ENCODE measurements at places on chromosomes 5 and 9.

DNA sequence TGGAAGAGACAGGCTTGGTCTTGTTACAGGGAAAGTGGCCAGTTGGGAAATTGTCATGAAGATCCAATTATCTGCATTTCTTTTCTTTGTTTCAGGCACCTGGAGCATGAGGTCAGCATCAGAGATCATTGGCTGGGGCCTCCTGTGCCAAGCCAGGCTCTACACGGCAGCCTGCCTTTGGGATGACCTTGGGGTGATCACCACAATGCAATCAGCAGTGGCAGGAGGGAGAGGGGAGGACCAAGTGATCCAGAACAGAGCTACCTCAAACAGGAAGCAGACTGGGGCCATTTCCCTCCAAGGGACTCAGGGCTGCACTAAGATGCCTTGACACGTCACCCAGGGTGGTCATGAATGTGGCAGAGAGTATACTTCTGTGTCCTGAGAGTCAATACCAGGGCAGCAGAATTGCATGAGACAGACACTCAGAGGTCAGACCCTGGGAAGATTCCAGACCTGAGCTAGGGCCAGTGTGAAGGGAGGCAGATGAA lies 8.9 kb downstream of the SMIM23 start:
- DNase-seq: no peak

GRCh38 chr5:168820874-168821273 lies 241.7 kb upstream of the PANK3 start:
- no peak for DNase-seq

- DNase-seq: no peak
Measured at GRCh38 chr5:4275232-4275631, 679.6 kb downstream of the IRX1 start.

DNA sequence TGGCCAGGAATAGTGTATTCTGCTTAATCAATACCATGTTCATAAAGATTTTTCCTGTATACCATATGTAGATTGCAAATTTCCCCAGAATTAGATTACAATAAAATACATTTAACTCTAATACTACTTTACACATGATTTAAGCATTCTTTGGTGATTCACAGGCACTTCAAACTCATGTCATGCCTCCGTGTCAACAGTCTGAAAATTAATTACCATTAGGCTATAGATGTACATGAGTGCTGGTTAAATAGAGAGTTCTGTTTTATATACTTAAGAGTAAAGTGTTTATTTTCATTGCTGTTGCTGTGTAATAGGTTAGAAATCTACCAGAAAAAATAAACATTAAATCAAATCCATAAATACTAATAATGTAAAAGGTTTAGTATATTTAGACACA lies 159.8 kb downstream of the ZSWIM6 start:
- no peak for DNase-seq

- no peak for DNase-seq
Measured at GRCh38 chr9:132575811-132576210, 6.6 kb upstream of the BARHL1 start.

DNA sequence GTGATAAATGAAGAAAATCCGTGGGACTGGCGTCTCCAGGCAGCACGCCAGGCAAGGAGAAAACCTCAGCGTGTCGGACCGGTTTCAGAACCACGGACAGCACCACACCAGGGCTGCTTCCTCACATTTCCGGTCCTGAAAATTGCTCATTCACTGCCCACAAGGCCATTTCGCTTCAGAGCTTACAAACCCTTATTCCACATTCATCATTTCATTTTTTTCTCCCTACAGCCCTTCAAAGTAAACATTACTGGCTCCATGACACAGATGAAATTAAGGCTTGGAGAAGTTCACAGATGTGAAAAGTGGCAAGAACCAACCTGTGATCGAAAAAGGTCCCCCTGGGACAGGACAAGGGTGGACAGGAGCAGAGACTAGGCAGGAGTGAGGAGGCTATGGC lies 1.5 kb upstream of the GPRIN1 start:
- peak; percentile 85 for DNase-seq

DNA sequence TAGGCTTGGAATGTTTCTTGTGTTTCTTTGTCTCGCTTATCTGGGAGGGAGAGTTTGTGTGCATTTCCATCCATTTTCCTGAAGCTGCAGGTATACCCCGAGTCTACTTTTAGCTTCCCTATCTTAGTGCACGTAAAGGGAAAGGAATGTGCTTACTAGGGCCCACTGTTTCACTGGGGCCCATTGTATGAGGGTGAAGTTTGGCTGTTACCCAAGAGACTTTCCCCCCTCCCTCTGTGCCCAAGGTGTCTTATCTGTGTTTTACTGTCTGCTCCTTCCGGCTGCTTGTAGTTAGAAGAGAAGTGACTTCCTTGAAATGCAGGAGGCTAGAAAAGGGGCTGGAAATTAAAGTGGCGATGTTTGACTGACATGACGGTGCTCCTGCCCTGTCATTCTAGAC lies 12.1 kb upstream of the BTNL3 start:
- no peak for DNase-seq

- no peak for DNase-seq
Measured at GRCh38 chr5:169657127-169657526, 20.1 kb downstream of the DOCK2 start.

GRCh38 chr9:106085479-106085878 lies 391.1 kb downstream of the TMEM38B start:
- no peak for DNase-seq

GRCh38 chr9:109556786-109557185 lies 58.7 kb upstream of the PTPN3 start:
- no peak for DNase-seq

DNA sequence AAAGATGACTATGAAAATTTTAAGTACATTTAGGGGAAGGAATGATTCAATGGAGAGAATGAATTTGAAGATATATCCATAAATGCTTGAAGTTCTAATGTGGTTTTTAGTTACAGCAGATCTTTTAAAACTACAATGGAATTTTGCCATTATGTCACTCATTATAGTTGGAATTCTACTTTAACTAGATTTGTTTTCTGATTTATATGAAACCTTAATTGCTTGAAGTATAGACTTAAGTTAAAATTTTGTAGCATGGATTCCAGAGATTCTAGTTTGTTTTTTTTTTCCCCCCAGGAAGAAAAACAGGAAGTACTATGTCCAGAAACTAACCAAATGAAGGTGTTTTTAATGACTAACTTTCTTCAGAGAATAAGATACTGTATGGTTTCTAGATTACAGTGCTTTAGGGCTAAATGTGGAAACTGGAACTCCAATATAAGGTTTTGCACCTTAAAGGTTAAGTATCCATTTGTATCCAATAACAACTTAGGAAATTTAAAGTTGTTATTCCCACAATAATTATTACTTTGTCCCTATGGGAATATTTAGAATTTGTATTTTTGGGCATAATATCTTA lies 70.3 kb downstream of the ZSWIM6 start:
- no peak for DNase-seq

DNA sequence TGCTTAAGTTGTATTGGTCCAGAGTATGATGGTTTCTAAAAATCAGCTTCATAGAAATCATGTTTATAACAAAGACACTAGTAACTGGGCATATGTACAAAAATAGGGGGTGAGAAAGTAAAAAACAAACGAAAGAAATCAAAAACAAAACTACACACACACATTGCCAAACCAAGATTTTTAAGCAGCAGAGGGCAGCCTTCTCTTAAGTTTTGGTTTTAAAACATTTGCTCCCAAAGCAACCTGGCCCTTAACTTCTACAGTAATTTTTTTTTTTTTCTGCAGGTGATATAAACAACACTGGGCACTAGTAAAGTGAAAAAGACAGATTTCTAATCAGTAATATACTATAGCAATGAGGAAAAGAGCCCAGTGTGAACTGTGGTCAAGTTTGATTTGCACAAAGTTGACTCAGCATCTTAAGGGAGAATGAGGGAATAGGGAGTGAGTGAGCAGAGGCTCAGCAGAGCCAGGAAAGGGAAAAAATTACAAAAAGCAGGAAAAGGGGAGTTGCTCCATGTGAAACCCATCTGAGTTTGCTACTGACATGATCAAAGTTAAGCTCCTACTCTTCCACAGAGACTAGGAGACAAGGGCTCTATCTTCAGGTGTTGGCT lies 13.4 kb upstream of the GAPT start:
- DNase-seq: no peak

DNA sequence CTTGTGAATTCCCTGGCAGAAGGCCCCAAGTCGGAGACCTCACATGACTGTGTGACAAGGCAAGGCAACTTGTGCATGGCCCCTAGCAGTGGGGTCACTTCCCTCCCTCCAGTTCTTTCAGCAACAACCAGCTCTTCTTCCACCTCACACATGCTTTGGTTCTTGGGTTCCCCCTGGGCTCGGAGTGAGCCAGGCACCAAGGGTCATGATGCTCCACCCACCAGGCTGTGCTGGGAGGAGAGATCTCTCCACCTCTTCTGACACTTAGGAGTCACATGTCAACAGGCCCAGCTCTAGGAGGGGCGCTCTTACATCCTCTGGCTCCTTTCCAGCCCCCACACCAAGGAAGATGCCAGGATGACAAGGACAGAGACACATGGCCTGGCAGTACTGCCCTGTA lies 56.7 kb downstream of the CDH6 start:
- DNase-seq: no peak

- peak; percentile 61 for DNase-seq
Measured at GRCh38 chr9:92610470-92611420, 59.2 kb downstream of the IPPK start.

DNA sequence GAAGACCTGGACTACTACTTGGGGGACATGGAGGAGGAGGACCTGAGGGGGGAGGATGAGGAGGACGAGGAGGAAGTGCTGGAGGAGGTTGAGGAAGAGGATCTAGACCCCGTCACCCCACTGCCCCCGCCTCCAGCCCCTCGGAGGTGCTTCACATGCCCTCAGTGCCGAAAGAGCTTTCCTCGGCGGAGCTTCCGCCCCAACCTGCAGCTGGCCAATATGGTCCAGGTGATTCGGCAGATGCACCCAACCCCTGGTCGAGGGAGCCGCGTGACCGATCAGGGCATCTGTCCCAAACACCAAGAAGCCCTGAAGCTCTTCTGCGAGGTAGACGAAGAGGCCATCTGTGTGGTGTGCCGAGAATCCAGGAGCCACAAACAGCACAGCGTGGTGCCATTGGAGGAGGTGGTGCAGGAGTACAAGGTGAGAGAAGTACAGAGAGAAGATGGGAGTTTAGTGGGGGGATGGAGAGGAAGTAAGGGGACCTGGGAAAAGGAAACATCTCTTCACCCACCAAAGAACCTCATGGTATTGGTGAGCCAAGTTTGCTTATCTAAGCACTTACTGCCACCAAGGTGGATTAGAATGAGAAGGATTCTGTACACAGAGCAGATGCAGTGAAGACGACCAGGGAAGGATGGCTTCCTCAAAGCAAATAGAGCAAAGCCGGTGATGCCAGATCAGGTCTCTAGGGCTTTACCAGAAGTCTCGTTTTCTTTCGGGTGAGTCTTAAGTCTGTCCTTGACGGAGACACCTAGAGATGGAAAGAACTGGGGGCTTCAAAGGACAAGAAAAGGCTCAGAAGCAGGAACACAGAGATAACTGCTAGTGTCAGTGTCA lies 1.5 kb downstream of the TRIM41 start:
- no peak for DNase-seq

DNA sequence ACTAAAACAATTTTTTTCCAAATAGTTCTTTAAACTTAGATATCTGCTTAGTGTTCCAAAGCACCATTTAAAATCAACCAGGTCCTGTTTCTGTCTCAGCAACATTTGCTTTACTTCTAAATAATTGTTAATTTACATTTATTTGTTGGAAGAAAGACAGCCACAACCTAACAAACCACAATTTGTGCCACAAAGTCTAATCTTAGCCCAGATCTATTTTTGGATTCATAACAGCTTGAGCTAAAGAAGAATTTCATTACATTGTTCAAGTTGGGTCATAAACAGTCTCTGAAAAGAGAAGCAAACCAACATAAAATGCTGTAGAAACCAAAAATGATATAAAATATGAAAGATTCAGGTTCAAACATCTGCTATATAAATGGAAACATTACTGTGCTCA lies 24.4 kb downstream of the MLLT3 start:
- no peak for DNase-seq

- DNase-seq: no peak
Measured at GRCh38 chr9:134367791-134368490, 41.7 kb downstream of the RXRA start.

DNA sequence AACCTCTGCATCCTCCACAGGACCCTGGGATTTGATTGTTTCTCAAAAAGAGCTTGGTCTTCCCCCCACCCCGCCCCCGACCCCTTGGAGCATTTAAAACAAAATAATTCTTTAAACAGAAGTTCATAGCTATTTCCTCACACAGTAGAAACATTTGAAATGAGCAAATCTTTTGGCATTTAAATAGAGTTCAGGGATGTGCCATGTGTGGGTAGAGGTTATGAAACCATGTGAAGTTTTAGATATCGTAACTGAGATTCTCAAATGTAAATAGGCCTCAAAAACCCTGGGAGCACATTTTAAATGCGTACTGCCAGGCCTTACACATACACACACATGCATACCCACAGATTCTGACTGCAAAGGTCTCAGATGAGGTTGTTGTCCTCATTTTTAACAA lies 66.5 kb downstream of the EPB41L4B start:
- DNase-seq: no peak

DNA sequence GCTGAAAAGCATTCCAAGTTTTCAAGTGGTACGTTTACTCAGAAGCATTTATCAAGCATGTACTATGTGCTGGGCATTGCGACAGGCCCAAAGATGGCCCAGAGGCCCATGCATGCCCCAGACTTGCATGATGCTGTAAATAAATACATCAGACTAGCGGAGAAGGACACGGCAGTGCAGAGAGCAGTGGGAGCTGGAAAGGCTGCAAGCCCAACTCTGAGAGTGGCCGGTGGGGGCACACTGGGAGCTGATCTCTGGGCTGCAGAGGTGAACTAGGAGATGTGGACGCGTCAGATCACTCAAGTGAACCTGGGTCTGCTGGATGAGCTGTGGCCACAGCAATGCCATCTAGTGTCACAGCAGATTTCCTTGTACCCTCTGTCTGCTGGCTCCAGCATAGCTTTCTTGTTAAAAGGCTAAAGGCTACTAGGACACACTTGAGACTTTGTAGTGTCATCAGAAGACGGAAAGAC lies 246.9 kb downstream of the FANCC start:
- no peak for DNase-seq

- no peak for DNase-seq
Measured at GRCh38 chr9:88011005-88011766, 36.9 kb upstream of the CDK20 start.

Measured in right hindlimb (tissue), 1 donor.